ENCODE measurements at places on chromosomes 3 and 15. TPM values are rescaled to one million over a fixed set of nuclear protein-coding genes. Genes with fewer than 3 reads are reported as not detected.

Gene MDFIC2
- total RNA-seq = not detected

GRCh38 chr3:45683417-45684326 is 5.5 kb upstream of the SACM1L start:
- DNase-seq = no peak

DNA sequence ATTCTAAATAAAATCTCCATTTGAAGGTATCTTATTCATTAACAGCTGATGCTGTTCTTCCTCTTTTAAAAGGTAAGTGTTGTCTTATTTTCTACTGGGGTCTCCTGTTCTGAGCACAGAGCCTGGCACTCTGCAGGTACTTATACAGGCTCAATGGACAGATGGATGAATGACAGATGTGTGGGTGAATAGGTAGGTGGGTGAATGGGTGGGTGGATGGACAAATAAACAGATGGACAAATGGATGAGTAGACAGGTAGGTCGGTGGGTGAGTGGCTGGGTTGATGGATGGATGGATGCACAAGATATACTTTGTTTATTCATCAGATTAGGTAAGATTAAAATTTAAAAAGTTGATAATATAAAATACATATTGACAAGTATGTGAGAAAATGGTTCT is 53.5 kb downstream of the SLC41A3 start:
- DNase-seq = no peak

- no peak for DNase-seq
Measured at GRCh38 chr15:62209322-62209721, 44.2 kb upstream of the C2CD4B start.

- DNase-seq = peak; percentile 44
Measured at GRCh38 chr3:37741644-37742043, 120.0 kb upstream of the CTDSPL start.

GRCh38 chr3:40557575-40558161 is 32.9 kb downstream of the ZNF621 start:
- DNase-seq = no peak

DNA sequence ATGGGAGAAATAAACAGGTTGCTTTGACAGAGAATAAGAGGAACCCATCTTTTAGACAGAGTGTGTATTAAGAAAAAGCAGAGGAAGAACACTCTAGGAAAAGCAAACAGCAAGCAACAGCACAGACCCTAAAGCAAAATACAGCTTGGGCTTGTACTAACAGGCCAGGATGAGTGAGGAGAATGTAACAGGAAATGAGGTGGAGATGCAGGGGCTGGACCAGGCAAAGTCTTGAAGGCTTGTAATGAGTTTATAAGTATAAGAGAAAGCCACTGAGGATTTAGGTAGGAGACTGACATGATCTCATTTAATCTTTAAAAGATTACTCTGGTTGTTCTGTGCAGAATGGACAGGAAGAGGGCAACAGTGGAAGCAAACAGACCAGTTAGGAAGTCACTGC is 4.9 kb downstream of the UBR1 start:
- no peak for DNase-seq

DNA sequence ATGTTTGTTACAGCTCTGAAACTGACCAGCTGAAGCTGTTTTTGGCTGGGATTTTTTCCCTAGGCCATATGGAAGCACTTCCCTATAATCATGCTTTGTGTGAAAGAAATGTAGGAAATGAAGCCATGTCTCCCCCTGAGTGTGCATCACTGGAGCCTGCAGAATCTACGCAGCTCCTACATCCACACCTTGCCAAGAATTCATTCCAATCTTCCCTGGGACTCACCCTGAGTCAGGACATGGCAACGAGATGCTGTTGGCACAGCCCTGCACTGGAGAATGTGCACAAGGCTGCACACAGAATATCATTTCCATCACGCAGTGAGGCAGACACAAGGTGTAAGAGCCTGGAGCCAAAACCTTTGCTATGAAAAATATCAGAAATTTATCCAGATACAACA is 189.5 kb downstream of the ADAMTSL3 start:
- DNase-seq = no peak

GRCh38 chr3:56896357-56896756 is 94.6 kb upstream of the ARHGEF3 start:
- no peak for DNase-seq
